Effector memory CD4-positive, alpha-beta T cell (primary cell): ENCODE measurements at places on chromosomes 16 and 17.

GRCh38 chr17:67831268-67831667, 6.0 kb downstream of the BPTF start:
- no peak for DNase-seq

- no peak for DNase-seq
These were observed 6.4 kb downstream of the PRKCB start for GRCh38 chr16:23842137-23842600.

DNA sequence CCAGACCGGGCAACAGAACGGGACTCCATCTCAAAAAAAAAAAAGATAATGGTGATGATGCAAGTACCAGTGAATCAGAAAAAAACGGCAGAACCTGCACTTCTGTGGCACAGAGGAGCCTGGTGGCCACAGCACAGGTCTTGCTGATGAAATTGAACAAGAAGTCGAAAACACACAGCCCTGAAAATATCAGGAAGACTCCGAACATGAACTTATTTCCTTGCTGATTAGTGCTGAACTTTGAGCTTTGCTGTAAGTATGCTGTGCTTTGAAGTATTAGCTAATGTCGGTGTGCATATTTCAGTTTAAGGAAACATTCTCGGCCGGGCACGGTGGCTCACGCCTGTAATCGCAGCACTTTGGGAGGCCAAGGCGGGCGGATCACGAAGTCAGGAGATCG, 10.9 kb upstream of the MYO15B start:
- no peak for DNase-seq

DNA sequence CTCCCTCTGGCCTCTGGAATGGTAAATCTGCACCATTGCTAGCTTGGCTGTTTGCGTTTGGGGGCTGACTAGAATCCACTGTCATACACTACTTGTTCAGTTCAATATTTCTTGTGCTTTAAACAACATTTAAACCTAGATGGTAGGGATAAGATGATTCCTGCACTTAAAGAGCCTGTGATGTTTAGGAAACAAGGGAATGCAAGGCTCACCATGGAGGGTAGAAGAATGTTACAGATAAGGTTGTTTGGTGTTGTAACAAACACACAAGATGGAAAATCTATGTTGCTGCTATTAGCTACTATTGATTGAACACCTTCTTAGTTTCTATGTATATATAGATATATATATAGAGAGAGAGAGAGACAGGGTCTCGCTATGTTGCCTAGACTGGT, 31.4 kb downstream of the YPEL2 start:
- DNase-seq, result no peak

- no peak for DNase-seq
These were observed 159.5 kb downstream of the MSI2 start for GRCh38 chr17:57415751-57416207.

GRCh38 chr17:44360826-44361225, 2.8 kb downstream of the FAM171A2 start:
- DNase-seq, result no peak

DNA sequence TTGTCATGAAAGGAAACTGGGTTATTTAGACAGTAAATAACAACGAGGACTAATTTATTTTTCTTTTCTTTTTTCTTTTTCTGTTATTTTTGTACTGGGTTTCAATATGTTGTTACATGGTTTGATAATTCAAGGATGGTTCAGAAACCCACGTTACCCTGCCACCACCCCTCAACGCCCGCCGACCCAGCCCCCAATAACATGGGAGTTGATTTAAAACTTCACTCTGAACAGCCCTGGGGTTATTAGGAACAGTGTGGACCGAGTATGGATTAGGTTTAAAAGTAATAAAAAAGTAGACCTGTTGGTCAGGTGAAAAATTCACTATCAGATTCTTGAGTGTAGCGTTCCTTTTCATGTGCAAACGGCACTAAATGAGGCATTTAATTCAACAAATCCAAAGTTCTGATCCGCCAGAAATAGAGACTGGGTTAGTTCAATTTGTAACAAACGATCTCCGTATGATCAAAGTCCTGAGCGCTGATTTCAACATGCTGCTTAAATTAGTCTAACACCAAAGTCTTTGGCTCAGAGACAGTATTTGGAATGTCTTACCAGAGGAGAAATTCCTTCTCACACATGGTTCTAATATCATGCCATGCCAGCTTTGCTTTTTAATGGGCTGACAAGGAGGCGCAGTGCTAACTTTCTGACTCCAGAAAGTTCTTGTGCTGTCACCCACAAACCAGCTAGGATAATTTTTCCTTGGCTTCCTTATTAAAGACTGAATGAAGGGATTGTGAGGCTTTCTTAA, 173.1 kb upstream of the IRX3 start:
- DNase-seq, result no peak

DNA sequence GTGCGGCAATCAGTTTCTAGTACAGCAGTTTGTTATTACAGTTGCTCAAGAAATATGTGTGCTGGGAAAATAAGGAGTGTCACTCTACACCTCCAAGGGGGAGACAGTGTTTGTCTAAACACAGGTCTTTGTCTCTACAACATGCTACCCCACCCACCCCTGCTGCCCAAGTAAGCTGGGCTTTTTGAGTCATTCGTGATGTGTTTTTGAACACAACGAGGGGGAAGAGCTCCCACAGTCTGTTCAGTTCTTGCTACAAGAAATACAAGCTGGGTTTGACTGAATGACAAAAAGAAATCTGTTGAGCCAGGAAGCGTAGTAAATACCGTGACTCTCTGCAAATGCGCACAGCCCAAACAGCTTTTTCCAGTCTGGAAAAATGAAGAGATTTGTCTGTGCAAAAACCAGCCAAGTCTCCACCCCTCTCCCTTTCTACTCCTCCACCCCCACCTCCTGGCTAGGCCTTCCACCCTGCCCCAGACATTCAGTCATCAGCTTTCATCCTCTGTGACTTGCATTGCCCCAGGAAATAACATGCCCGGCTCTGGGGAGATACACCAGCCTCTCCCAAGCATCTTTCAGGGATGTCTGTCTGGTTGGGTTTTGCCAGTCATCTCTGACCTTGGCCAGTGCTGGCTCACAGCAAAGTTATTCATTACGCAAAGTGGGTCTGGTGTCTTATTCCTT, 25.7 kb downstream of the CHD9 start:
- no peak for DNase-seq

- DNase-seq, result no peak
These were observed 33.8 kb downstream of the CBFA2T3 start for GRCh38 chr16:88943131-88943664.

GRCh38 chr17:61662741-61663140, 71.7 kb upstream of the NACA2 start:
- no peak for DNase-seq

DNA sequence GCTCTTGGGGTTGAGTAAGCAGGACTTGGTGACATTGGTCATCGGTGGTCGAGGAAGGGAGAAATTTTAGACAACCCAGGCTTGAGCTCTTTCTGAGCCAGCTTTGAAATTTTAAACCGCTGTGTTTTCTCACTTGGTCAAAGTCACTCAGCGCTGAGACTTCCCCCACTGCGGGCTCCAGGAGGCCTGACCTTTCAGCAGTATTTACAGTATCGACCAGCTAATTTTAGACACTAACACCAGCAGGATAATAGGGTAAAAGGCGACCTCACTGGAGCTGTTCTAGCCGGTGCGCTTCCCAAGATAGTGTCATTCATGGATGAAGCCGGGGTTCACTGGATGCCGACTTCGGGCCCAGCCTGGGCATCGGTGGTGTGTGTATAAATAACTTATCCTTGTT, 29.7 kb upstream of the WSCD1 start:
- DNase-seq, result no peak

DNA sequence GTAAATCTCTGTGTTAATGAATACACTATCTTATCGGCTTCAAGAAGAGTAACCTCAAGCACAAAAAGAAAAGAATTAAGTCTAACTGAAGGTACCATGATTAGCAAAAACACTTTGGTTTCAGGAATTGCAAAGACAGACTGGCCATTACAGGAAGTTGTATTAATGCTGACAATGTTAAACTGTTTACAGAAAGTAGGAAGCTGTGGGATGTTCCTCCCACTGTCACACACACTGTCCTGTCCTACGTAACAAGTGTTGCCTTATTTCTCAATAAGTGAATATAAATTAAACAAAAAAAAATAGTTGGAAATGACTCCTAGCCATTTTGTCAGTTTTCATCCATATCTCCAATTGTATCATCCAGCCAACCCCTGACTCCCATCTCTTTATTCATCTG, 8.6 kb downstream of the GNA13 start:
- no peak for DNase-seq

DNA sequence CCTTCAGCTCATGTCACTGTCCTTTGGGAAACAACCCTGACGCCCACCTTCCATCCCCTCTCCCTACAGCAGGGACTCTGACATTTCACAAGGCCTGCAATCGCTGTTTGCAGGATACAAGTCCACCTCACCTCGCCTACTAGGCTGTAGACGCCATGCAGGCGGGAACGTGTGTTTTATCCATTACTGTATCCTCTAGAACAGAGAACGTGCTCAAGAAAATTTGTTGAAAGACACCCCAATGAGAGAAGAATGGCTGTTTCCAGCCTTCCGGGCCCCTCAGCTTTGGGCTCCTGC, 1.5 kb upstream of the TTYH2 start:
- no peak for DNase-seq

DNA sequence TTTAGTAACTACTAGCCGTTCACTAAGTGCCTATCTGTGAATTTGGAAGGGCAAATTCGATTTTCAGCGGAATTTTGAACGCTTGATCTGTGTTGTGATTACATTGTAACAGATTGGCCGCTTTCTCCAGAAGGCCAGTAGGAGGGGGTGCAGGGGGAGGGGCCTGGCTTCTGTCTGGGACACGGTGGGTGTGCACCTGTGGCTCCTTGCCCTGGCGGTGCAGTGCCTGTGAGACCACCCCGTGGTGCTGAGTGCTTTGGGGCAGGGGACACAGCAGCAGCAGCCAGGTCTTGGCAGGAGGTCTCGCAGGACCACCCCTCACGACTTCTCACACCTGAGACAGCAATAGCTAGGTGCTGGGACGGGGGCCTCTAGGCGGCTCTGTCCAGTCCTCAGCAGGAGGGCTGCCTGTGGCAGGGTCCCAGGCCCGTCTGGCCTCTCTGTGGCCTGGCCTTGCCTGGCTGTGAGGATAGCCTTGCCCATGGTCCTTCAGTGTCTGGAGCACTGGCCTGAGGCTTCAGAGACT, 1.8 kb downstream of the UBE2I start:
- DNase-seq, result no peak

GRCh38 chr16:58678716-58679115, 5.9 kb downstream of the SLC38A7 start:
- DNase-seq, result no peak

DNA sequence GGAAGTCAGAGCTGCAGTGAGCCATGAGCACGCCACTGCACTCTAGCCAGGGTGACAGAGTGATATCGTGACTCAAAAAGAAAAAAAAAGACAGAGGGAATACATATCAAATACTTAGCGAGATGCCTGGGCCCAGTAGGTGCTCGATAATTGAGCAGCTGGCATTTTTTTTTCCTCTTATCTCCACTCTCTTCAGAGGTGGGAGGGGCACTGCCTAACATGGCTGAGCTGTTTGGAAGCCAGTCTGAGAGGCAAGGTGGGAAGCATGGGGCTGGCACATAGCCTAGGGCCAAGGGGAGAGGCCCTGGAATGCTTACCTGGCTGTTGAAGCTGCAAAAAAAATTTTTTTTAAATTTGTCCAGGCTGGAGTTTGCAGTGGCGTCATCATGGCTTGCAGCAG, 38.4 kb downstream of the HIC1 start:
- DNase-seq, result no peak

- DNase-seq, result no peak
These were observed 33.8 kb downstream of the ESRP2 start for GRCh38 chr16:68202091-68202519.

- no peak for DNase-seq
These were observed 29.4 kb downstream of the OR1D5 start for GRCh38 chr17:3033741-3034577.

DNA sequence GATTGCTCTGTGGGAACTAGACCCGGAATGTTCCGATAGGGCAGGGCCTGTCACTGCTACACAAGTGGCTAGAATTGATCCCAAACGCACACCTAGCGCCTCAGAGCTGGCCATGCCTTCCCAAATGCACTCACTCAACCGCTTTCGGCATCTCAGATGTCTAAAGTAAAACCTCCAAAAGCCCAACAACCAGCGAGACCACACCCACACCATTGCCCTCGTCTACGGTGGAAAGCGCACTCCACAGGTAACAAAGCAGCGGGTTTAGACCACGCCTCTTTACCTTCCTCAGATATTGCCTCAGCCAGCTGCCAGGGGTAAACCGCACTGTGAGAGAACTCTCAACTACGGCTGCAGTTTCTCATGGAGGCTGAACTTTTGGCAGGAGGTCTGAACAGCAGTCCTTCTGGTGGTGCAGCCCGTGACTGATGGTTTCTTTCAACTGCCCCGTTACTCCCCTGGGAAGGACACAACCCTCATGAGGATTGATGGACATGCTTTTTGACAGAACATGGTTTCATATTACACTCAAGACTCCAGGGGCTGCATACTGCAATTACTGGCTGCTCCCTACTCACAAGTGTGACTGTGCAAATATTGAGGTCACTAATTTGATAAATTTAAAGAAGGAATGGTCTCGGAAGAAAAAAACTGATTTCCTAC, 34.5 kb downstream of the USP7 start:
- DNase-seq, result no peak

DNA sequence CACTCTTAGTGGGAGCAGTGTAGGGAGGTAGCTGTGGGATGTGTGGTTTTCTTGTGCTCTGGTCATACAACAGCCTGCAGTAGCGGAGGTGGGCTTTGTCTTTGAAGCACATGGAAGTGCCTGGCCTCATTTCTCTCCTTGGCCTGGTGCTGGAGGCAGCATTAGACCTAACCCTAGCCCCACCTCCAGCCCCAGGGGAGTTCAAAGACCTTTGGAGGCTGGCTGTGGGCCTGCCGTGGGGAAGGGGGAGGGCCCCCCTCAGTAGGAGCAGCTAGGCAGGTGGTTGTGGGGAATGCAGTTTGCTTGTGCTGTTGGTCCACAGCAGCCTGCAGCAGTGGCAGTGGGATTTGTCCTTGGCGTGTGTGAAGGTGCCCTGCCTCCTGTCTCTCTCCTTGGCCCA, 91.7 kb downstream of the BCAS3 start:
- DNase-seq, result no peak

DNA sequence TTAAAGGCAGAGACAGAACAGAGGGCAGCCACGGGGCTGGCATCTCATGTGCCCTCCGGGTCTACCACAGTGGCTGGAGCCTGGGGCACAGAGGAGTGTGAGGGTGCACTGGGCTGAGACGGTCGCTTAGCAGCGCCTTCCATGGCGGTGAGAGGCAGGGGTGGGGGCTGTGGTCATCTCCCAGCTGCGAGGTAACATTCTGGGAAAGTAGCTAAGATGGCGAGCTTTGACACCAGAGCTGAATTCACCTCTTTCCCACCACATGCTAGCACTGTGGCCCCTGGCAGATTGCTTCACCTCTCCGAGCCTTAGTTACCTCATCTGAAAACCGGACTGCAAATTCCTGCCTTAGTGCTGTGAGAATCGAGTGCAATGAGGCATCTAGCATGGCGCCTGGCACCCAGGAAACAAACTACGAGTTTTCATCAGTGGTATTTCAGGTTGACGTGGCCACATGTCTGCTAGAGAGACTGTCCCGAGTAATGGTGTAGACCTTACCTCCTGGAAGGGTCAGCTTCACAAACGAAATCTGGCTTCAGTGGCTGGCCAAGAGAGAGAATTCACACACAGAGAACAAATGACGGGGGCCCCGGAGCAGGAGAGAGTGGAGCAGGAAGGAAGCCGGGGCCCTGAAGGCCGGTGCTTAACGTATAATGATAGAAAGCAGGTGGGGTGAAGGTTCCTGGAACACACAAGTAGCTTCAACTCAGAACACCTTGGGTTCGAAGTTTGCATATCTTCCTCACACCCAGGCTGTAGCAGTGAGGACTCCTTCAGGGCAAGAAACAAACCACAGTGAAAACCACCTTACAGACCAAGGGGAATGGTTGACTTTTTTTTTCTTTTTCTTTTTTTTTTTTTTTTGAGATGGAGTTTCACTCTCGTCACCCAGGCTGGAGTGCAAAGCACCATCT, 63.9 kb upstream of the RPH3AL start:
- DNase-seq, result no peak
